ENCODE measurements at places on chromosomes 12 and 14.

DNA sequence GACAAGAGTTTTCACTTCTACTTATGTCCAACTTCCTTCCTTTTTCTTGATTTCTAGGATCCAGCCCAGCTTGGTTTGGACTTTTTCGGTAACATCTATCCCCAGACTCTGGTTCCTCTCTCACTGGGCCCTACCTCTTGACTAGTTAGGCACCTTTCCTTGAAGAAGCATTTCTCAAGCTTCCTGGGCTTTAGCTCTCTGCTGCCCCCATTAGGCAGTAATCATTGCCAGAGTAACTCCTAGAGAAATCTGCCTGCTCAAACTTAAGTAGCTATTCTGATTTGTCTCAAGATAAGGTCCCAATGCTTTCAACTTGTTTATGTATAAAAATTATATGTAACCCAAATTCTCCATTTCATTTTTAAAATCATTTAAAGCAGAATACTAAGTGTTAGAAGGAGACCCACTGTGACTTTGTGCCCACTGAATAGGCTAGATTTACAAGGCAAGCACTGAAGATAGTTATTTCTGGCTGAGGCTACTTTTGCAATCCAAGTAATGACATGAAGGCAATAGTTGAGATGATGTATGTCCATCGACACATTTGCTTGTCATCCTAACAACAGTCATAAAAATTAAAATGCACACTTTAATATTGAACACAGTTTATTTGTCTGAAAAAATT, 275.0 kb upstream of the G2E3 start:
- DNase-seq = peak; percentile 55

DNA sequence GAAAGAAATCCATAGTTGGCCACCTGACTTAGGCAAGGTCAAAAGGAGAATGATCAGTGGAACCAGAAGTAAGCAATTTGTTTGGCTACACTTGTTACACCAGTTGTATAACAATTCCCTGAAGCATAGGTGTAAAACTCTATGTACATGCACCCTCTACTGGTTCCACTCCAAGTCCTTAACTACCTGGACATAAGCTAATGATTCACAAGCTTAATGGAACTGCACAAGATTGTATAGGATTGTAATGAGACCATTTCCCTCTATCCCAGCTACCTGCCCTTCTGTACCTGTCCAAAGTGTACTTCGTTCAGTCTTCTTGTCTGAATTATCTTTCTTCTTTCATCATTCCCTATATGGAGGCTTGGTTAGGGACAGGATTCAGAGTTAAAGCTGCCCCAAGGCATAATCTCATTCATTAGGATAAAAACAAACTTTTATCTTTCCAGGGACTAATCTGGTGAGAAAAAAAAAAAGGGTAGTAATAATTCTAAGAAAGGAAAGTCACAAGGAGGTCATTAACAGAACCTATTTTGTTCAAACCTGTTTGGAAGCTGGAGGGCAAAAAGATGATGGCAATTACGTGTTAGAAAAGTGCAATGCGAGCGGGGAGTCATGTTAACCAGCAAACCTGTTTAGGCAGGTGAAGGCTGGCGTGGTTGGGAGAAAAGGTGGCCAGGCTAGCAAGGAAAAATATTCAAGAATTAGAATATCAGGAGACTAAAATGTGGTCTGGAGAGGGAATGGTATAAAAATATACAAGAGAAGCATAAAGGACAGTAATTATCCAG, 2.8 kb upstream of the TMEM52B start:
- DNase-seq = no peak

DNA sequence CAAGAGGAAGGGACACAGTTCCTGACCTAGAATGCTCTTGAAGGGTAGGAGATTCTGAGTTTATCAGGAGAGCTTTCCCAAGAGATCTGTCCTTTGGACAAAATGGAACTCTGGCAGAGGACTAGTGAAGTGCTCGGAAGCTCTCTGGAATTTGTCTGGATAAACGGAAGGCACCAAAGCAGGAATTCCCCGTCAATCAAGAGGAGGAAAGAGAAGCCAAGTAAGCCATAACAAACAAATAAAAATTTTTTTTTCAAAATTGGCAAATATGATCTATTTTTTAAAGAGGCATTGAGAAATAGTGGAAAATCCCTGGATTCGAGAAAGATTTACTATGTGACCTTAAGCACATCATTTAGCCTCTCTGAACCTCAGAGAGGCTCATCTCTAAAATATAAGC, 99.2 kb downstream of the GRIN2B start:
- DNase-seq = no peak

- no peak for DNase-seq
These were observed 34.6 kb downstream of the ZFP36L1 start for GRCh38 chr14:68758301-68758700.

DNA sequence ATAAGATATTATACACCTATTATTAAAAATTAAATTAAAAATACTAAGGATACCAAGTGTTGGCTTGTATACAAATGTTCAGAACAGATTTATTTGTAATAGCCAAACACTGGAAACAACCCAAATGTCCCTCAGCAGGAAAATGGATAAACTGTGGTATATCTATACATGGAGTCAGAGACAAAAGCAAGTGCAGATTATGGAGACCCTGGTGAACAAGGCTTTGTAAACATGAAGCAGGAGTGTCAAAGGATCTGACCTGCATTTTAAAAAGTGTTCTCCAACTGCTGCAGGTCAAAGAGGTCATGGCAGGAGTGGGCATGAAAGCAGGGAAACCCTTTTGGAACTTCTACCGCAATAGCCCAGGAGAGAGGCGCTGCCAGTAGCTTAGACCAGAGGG, 181.6 kb downstream of the STXBP6 start:
- DNase-seq = no peak

DNA sequence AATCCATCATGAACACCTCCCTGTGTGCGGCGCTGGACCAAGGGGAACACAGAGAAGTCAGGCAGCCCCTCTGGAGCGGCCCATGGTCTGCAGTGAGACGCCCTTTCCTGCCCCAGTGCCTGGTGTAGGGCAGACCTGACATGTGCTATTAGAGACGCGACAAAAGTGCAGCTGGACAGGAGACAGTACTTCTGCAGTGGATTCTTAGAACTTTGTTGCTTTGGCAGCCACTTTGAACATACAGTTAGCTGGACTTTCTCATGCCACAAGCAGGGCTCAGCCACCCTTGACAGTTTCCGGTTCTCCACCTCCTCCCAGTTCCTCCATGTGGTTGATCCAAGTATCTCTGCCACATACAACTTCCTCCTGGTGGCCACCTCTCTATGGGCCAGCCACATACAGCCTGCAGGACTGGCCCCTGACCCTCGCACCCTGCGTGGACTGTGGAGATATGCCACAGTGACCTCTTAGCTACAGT, 45.9 kb downstream of the LGMN start:
- no peak for DNase-seq

DNA sequence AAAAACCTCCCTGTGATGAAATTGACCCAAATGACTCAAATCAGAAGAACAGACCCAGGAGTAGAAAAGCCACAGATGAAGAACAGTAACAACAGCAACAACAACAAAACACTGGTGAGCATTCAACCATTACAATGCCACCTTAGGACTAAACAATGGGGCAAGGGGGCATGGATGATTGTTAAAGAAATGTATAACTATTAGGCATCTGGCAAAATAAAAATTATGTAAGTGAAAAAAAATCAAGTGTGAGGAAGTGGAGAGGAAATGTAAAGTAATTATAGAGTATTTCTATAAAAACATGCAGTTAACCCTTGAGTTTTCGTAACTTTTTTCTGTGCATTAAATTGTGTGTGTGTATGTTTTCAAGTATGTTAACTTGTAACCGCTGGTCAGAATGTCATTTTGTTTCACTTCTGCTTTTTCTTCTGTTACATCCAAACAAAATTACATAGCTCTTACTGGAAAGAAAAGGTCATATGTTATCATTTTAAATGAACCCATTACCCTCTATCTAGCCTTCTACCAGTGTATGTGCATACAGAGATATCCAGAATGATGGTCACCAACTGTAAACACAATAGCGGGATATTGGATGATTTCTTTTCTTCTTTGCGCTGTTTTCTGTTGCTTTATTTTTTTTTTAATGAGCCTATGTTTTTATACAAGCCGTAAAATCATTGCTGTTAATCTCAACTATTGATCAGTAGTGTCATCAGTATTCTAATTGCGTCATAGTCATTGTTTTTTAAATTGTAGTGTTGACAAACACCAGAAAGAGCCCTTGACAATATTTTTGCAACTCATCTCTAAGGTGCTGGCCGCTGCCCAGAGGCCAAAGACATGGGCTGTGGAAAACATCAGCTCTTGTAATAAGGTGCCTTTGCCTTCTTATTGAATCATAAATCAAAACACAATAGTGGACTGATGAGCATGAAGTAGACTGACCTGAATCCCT, 170.6 kb downstream of the CRADD start:
- no peak for DNase-seq

DNA sequence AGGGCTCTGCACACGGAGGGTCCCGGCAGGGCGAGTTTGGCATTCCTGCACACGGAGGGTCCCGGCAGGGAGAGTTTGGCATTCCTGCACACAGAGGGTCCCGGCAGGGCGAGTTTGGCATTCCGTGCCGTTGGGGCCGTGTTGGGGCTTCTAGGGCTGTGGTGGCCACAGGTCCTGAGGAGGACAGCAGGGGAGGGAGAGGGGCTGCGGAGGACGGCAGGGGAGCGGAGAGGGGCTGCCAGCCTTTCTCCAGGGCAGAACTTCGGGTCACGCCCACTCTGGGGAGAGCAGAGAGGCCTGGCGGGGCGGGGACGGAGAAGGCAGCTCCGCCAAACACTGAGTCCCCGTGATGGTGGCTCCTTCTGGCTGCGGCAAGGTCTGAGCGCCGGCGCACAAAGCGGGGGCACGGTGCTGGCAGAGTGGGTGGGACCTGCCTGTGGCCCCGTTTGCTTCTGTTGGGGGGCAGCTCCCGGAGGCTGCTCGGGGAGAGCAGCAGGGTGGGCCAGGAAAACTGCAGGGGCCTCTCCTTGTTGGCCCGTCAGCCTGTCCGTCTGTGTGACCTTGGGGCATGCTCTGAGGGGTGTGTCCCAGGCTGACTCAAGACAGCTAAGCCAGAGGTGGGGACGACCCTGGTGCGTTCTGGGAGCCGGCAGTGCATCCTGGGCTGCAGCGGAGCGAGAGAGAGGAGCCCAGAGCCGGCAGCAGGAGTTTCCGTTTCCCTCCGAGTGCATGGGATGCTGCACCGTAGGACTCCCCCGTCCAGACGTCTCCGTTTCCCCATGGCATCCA, 60.2 kb downstream of the LRCOL1 start:
- DNase-seq = no peak

DNA sequence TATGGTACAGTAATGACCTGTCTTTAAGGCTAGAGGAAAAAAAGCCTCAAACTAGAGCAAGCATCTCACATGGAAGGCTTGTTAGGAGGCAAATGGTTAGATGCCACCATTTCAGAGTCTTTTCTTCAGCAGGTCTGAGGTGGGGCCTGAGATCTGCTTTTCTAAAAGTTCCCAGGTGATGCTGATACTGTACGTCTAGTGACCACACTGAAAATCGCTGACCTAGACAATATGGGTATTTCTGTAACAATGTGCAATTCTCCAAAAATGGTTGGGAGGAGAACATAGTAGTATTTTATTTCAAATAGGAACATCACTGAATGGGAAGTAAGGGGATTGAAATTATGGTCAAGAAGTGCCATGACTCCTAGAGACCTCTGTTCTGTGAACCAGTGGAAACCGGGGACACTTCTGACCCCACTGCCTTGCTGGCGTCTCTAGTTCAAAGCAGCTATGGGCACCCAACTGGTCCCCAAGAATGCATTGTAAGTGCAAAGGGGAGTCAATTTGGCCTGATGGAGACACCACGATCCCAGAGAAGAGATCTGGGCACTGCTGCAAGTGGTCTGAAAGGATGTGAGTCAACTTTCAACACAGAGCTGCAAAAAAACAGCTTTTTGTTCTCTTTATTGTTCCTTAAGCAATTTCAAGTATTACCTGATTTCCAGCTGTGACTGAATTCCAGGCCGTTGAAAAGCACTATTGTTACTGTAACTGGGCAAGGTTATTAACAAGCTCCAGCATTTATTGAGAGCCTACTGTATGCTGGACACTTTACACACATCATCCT, 54.4 kb upstream of the PLEKHG7 start:
- DNase-seq = no peak

DNA sequence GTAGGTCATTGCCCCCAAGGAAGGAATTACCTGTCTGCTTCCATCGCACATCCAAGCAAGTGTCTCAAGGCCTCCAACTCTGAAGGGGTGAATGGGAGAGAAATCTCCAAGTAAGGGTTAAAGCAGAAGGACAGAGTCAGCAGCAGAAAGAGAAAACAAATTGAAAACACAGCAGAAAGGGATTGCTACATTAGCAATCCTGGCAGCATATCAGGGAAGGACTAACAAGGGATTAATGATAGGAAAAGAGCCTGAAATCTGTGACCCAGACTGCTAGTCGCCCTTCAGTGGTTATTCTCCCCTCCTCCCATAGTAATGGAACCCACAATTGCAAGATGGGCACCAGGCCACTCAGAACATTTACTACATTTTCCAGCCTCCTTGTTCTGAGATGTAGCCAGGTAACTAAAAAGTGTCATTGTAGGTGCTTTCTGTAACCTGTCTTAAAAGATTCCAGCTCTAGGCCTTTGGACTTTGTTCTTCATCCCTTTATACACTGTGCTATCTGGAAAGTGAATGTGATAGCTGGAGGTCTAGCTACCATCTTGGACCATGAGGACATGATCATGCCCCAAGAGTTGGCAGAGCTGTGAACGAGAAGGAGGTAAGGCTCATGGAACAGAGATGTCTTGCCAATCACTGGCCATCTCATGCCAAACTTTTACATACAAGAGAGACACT, 36.0 kb downstream of the MAP3K9 start:
- DNase-seq = no peak

DNA sequence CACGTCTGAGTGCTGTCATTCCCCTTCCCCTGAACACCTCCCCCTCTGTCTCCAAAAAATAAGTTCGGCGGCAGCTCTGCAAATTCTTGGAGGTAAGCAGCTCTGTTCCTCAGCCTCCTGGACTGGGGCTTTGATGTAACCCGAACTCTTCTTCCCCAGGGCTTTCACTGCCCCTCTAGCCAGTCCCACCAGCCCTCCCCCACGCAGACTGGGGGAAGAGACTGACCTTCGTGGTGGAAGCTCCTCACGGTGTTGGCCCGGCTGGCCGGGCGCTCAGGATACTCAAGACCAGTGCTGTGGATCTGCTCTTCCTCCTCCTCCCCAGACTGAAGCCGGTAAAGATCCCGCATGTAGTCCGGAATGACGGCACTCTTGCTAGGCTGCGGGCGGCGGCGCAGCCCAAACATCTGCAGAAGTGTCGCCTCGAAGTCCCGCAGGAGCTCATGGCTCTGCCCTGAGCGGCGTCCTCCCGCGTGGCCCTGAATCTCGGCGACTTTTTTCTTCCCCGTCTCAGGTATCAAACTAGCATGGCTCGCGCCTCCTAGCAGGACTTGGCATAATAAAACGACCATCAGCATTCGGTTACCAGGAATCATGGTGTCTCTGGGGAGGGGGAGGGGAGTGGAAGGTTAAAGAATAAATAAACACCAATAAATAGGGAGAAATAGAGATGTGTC, 4.9 kb downstream of the BMP4 start:
- DNase-seq = no peak

GRCh38 chr12:104282109-104282508, 21.4 kb upstream of the EID3 start:
- DNase-seq = no peak

DNA sequence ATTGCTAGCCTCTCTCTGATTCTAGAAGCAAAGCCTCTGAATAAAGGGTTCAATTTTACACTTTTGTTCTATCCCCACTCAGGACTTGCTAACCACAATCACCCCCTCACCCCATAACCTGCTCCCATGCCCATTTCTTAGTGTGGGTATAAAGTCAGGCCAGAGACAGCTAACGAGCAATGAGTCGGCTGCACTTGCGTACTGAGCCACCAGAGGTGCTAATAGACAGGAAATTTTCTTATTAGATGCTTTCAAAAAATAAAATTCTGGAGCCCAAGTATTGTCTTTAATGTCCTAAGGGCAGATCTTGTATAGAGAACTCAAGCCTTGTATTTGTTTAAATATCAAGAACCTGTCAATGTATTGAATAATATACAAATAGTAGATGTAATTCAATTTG, 256.9 kb downstream of the SYT1 start:
- peak; percentile 8 for DNase-seq
